ENCODE measurements at places on chromosomes 4 and X. TPM values are rescaled to one million over a fixed set of nuclear protein-coding genes. Genes with fewer than 3 reads are reported as not detected.
A peak's percentile ranks its signal among the peaks of the same experiment; 100 is the strongest.

DNA sequence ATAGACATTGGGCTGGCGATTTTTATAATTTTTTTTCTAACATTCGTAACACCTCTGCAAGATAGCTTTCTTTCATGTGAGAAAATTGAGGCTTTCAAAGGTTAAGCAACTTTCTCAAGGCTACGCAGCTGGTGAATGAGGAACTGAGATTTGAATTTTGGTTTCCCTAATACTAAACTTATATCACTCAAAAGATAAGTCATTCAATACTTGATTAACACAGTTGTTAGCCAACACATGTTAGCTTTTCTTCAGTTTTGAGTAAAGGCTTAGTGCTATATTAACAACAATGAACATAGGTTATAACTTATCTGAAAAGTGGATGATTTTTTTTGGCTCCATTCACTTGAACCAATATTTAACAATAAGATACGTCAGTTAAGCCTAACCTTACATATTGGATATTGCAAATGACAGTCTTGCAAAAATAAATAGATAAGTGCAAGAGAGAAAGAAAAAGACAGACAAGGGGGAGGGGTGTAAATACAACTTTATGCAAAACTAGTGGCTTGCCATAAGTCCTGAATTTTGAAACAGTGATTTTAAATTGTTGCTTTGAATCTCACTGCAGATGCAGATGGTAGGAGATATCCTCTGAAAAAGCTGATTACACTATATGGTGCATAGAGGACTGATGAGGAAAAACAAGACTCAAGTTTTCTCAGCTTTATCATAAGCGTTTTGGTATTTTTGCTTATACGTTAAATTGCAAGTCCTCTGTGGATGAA, 11.1 kb upstream of the GPM6A start:
- no peak for DNase-seq

DNA sequence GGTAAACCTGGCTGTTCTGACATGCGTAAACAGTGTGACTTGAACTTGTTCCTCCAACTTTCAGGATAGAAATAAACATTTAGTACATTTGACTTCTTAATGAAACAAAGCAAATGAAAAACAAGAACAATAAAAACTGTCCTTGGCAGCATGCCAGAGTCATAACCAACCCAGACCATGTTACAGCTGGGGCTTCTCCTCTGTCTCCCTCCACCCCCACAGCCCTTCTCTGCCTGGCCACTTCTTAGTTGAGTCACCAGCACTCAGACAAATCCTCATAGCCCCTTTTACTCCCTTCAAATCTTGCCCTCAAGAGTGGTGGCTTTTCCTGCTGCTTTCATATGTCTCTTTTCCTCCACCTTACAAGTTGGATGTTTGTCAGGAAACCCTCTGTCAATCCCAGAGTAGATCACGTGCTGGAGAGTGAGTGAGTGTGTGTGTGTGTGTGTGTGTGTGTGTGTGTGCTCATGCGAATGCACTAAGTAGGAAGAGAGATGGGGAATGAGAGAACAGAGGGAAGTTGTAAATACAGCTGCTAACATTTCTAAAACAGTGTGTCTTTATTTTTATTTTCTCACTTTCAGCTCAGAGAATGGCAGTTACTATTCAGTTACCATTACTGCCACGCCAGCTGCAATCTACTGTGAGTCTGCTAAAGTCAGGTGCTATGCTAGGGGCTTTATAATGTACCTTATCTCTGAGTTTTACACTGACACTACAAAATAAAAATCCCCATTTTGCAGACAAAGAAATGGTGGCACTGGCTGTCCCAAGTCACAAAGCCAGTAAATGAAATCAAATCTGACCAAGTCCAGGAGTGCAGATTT, 15.0 kb downstream of the SCARB2 start:
- DNase-seq: peak; percentile 71

DNA sequence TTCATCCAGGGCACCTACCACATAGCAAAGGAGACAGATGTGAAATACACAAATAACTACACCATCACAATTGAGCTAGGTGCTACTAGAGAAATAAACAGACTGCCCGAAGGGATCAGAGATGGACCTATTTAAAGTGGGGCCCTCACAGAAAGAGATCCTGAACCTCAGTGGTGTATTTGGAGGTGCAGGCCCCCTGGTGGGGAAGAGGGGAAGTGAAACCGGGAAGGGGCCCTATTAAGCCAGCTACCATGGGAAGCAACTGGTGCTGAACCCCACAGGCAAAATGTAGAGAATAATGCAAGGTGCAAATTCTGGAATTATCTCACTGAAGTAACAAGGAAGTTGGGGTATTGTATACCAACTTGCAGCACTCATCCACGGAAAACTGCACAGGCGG, 78.6 kb upstream of the FAM9A start:
- DNase-seq: no peak

DNA sequence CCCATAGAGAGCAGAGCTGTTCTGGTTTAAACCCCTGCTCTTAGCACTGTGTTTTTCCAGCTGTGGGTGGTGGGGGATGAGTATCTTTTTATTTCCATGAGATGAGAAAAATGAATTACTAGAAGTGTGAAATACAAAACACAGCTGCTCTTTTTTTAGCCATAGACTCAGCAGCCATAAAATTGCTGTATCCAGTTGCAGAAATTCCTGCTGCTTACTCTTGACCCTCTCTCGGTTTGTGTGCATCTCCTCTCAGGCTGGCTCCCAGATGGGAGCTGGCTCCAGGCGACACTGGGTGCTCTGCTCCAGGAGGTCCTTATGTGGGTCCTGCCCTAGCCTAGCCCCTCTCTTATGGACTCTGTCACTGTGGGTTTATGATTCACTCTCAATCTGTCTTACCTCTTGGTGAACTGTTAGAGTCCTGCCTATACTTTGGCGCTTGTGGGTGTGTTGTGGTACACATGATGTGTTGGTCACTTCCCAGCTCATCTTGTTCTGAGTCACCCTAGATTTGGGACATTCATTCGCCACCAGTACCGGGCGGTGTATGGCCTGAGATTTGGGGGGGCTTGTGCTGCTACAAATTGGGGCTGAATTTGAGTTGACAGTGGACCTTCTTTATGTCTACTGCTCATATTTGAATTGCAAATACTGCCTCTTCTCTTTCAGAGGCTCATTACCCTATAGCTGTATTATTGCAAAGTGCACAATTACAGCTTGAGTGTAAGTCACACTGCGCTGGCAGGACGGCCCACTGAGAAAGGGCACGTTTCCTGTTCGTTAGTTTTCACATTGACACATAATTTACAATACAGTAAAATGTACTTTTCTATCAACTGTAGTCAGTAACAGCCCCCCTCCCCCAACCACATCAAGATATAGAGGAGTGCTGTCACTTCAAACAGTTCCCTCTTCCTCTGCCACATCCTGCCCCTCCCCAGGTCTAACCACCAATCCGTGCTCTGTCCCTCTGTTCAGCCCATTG, 46.9 kb upstream of the MSANTD1 start:
- DNase-seq: no peak

- DNase-seq: no peak
Observed at GRCh38 chrX:11509786-11510185, 155.9 kb downstream of the ARHGAP6 start.

- no peak for DNase-seq
Observed at GRCh38 chr4:52837716-52838558, 24.2 kb upstream of the RASL11B start.

Gene RNF128
- total RNA-seq: 4.2 TPM

Gene ARAP2
- total RNA-seq: 48.6 TPM

Gene HAND2
- 1.1 TPM for total RNA-seq
